ENCODE measurements at places on chromosomes 16 and 17. TPM values are rescaled to one million over a fixed set of nuclear protein-coding genes. Genes with fewer than 3 reads are reported as not detected.

Gene KRTAP1-5
- total RNA-seq, result not detected

Gene PRAC1
- total RNA-seq, result not detected

DNA sequence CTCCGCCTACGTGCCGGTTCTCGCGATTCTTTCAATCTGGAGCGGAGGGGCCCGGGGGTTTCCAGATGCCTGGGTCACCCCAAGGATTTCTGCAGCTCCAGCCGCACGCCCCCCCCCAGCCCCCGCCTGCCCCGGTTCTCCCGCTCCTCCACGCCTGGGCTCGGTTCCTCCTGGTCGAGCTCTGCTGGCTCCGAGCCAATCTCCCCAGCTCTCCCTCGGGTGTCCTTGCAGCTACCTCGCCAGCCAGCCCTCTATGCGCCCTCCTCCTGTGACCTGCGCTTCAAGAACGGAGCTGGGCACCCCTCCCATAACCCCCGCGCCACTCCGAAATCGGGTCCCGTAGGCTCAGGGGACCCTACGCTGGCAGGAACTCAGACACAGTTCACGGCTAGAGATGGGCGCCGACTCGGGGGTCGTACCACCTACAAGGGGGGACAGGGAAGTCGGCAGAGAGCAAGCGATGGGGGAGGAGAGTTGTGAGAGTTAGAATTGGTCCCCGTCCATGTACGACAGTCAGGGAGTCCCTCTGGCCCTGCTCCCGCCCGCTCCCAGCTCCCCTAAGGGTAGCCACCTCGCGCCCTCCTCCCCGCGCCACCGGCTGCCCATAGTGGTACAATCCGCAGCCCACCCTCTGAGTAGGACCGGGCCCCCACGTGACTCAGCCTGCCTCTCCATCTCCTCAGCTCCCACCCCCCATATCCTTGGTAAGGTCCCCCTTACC is 961 bp downstream of the FGF11 start:
- peak; percentile 58 for DNase-seq

DNA sequence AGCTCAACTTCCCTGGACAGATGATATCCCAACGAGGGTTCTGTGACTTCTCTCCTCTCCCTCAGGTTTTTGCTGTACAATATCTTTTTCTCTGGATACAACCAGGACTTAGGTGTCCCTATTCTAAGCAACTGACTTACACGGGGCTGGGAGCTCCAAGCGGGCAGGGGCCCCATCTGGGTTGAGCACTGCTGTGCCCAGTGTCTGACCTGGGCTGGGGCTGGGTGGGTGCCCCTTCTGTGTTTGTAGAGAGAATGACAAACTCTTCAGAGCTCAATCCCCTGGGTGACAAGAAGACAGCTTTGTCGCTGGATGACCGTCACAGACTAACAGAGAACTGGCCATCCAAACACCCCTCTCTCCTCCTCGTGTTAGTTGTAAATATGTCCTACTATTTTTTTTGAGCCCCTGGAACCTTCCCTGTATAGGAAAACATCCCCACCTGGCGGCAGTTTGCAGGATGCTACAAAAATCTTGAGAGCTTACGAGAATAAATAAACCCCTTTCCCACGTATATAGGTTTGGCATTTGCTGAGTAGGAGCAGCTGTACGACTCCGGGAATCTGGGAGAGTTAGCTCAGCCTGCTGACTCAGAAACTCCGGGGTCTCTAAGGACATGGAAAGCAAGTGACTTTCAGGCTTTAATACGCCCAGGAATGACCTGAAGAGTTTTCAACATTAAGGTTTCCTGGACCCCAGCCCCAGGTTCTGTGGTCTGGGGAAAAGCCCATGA is 23.7 kb upstream of the RCVRN start:
- peak; percentile 84 for DNase-seq

Gene MYL4
- 48.9 TPM for total RNA-seq

DNA sequence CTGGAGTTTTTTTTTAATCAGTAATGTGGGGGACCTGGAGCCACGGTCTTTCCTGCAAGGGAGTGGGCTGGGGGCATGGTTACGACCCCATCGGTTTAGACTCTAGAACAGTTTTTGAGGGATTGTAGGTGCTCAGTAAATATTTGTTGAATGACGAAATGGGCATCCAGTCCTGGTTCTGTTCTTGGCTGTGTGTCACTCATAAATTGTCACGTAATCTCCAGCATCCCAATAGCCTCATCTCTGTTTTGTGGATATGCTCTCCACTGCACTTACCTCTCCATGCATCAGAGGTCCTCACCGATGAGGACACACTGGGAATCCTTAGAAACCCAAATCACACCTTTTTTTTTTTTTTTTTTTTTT is 497 bp upstream of the SLC38A7 start:
- no peak for DNase-seq
